Activated CD8-positive, alpha-beta memory T cell treated with anti-CD3 and anti-CD28 coated beads, Interleukin-2, amount 50 U/mL, for 4 hours (primary cell): ENCODE measurements at places on chromosomes 7 and 10.

DNA sequence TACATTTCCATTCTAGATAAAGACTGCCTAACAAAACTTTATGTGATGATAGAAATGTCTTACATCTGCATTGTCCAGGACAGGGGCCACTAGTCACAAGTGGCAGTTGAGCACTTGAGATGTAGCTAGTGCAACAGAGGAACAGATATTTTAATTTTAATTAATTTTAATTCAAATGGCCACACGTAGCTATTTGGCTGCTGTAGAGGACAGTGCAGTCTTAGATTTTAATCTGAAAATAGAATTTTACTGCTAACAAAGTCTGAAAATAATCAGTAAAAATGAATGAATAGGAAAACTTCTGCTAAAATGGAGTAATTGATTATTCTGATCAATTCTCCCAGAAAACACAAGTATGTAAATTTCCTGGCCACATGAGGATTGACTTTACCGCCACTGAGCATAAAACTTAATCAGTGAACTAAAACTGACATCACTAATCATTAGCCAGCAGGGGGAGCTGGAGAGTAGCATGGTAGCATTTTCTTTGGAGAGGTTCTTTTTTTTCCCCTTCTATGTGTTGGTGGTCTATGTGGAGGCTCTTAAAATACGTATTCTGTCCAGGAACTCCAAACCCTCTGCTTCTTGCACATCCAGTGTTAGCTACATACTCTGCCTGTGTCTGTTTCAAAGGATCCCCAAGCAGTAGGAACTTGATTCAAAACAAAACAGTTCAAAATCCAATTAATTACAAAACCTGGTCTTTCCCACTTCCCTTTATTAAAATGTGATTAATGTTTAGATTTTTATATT lies 52.1 kb downstream of the TSPAN12 start:
- peak; percentile 42 for DNase-seq

GRCh38 chr10:74418285-74418872 lies 267.4 kb downstream of the ADK start:
- no peak for DNase-seq

DNA sequence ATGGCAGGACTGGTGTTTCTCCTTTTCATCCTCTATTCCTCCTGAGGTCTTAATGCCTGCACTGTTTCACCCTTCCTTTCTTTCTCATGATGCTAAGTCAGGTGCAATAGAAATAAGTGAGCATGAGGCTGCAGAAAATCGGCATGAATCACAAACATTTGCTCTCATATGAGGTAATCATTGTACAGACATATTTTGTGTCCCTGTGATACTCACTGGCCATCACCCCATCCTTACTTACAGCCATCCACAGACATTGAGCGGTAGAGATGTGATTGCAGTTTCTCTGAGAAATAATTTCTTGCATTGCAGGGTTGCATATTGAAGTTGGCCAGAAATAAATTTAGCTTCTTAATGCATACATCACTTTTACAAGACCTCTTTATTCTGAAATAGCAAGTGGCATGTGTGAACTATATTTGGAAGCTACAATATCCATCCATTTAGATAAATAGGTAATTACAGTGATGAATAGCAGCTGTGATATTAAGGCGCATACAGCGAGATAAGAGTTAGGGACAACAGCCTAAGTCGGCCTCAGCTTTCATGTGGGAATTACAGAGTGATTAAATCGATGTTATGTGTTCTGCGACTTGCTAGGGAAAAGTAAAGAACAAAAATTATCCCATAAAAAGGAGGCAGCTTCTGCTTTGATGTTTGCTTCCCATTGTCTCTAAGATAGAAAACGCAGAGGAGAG lies 612.6 kb downstream of the SORCS3 start:
- DNase-seq = no peak

- no peak for DNase-seq
These were observed 1.3 kb downstream of the NOS3 start for GRCh38 chr7:150992051-150992640.

- no peak for DNase-seq
These were observed 59.9 kb upstream of the KAT6B start for GRCh38 chr10:74766501-74766900.

GRCh38 chr10:20922033-20922432 lies 24.9 kb upstream of the NEBL start:
- no peak for DNase-seq

- no peak for DNase-seq
These were observed 34.1 kb upstream of the PITRM1 start for GRCh38 chr10:3206511-3207157.

DNA sequence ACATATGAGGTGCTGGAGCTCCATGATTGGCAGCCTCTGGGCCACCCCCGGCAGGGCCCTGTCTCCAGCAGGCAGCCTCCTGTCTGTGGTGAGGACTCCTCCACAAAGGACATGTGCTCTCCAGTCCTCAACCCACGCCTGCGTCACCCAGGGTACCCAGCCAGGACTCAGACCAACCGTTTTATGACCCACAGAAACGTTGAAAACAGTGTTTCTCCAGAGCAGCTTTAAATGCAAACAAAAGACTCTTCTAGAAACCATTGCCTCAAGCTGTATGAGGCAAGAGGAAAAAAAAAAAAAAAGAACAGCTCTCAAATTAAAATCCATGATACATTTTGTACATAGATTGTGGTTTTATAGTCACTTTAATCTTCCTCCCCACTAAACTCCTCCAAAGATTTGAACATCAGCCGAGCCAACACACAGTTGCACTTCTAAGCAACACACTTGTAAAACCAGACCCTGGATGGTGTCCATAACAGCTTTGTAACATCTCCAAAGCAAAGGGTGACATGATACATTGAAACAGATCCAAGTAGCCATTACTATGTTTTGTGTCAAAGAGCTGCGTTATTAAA lies 175.0 kb upstream of the LYZL2 start:
- no peak for DNase-seq

DNA sequence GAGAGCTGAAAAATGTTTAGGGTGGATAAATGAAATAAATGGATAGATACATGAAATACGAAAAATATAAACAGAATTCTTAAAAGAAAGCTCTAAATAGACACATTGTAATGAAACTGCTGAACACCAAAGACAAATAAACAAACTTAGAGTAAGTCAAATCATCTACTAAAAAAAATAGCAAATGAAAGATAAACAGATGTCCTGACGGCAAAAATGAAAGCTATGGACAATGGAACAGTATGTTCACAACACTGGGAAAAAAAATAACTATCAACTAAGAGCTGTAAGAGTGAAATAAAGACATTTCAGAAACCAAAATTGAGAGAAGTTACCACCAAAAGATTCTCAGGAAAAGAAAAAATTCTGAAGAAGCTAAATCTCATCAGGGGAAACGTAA lies 106.1 kb downstream of the SGMS1 start:
- DNase-seq = no peak

DNA sequence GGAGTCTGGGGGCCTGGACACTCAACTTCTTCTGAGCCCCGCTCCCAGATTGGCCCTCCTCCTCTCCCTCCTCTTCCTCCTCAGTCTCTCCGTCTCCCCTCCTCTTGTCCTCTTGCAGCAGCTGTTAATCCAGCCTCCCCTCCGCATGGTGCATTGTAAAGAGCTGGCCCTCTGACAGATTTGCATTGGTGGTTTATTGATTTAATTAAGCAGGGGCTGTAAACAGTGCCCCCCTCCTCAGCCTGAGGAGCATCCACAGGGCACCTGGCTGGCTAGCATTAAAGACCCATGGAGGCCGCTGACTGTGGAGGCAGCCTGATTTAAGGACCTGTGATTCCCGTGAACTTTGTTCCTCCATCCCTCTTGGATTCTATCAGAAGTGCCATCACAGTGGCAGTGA lies 28.9 kb upstream of the PCBD1 start:
- DNase-seq = no peak

- DNase-seq = no peak
These were observed 148.1 kb downstream of the SLC16A9 start for GRCh38 chr10:59561477-59562121.

- DNase-seq = no peak
These were observed 4.7 kb upstream of the TMEM72 start for GRCh38 chr10:44906486-44906885.

GRCh38 chr7:78578686-78579085 lies 780.1 kb downstream of the PHTF2 start:
- no peak for DNase-seq

DNA sequence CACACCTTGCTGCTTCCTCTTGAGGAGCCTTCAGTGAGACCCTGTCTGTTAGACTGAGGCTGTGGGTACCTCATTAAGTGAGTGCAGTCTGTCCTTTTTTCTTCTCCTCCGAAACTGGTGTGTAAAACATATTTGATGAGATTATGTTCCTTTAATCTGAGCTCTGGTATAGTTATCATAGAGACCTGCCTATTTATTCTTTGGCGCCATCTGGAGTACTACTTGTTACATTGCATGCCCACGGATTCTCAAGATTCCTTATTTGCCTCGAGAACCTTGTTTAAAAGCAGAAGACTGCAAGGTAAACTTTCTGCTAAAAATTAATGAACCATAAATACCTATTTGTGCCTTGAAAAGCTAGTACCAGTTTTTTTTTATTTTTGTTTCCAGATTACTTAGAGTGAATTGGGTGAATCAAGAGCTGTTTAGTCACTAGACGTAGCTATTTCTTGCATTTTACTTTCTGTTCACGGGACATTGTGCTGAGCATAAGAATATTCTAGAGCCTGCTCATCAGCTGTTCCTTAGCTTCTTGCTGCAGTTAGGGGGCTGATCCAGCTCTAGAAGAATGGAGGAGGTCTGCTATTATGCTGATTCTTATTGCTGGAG lies 16.9 kb upstream of the STMP1 start:
- no peak for DNase-seq

DNA sequence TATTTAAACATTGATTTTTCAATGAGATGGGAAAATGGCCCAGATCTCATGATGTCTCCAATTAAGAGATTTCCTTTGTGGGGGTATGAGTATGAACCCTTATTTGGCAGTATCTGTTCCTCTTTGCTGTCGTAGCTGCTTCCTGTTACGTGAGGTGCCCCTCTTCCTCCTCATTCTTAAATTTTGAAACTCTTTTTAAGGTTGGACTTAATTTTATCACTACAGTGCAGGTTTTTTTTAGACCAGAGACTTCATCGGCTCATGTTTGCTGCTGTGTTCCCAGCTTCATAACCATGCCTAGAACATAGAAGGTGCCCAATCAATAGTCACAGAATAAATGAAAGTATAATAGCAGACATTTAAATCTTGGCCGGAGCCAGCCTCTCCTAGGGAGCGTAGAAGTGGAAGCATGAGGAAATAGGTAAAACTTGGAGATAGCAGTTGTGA lies 2.4 kb downstream of the MIOS start:
- no peak for DNase-seq

- no peak for DNase-seq
These were observed 25.2 kb downstream of the CTBP2 start for GRCh38 chr10:125134916-125135770.

- no peak for DNase-seq
These were observed 36.3 kb downstream of the GARS1 start for GRCh38 chr7:30630986-30631385.
